T-helper 17 cell (primary cell): ENCODE measurements at places on chromosomes 5 and 9.

DNA sequence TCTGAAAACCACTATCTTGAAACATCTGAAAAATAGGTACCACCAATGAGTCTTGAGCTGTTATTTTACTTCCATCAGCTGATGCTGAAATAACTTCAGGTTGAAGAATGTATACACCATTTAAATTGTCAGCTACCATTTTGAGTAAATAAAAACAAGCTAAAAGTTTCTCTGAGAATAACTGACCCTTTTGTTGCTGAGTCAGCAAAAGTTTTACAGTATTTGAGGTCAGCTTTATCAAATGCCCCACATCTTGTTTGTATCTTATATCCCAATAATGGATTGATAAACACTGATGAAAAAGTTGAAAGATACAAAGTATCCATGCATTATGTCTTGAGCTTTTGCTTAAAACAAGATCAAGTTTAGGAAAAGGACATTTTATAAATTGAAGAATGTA is 22.8 kb downstream of the CPLANE1 start:
- DNase-seq, result no peak

- no peak for DNase-seq
These were observed 197.8 kb downstream of the HSPA4 start for GRCh38 chr5:133249593-133249992.

- DNase-seq, result no peak
These were observed 125.8 kb upstream of the SNX2 start for GRCh38 chr5:122649080-122649479.

GRCh38 chr5:167678481-167678880 is 613.0 kb upstream of the WWC1 start:
- no peak for DNase-seq

DNA sequence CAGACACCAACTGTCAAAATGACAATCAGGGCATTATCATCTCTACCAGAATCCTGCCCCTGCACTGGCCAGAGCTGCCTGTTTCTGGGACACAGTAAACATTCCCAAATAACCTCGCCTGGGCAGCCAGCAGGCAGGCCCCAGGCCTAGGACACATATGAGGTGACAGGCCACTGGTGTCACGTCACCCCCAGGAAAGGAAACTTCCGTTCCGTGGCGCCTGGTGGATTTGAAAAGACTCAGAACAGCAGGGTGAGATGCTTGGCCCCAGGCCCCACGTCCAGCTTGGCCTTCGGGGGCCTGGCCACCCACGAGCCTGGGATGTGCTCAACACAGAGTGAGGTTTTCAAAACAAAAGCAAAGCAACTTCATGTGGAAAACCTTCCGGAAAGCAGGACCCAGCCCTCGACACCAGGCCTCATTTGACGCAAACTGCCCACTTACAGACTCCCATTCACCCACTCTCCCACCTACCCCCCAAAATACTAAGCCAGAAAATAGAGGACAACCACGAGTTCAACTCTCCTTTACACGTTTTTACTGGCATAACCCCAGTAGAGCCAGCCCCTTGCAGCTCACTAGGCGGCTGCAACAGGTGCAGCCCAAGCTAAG is 1.2 kb downstream of the SEMA4D start:
- DNase-seq, result no peak

GRCh38 chr5:150608991-150609390 is 31.5 kb upstream of the SYNPO start:
- DNase-seq, result no peak

DNA sequence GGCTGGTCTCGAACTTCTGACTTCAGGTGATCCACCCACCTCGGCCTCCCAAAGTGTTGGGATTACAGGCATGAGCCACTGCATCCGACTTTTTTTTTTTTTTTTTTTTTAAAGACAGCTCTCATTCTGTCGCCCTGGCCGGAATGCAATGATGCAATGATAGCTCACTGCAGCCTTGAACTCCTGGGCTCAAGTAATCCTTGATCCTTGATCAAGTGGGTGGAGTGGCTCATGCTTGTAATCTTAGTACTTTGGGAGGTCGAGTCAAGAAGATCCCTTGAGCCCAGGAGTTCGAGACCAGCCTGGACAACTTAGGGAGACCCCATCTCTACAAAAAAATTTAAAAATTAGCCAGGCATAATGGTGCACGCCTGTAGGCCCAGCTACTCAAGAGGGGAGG is 8.1 kb downstream of the SEC24A start:
- no peak for DNase-seq

GRCh38 chr5:39420482-39421145 is 4.2 kb downstream of the DAB2 start:
- no peak for DNase-seq

DNA sequence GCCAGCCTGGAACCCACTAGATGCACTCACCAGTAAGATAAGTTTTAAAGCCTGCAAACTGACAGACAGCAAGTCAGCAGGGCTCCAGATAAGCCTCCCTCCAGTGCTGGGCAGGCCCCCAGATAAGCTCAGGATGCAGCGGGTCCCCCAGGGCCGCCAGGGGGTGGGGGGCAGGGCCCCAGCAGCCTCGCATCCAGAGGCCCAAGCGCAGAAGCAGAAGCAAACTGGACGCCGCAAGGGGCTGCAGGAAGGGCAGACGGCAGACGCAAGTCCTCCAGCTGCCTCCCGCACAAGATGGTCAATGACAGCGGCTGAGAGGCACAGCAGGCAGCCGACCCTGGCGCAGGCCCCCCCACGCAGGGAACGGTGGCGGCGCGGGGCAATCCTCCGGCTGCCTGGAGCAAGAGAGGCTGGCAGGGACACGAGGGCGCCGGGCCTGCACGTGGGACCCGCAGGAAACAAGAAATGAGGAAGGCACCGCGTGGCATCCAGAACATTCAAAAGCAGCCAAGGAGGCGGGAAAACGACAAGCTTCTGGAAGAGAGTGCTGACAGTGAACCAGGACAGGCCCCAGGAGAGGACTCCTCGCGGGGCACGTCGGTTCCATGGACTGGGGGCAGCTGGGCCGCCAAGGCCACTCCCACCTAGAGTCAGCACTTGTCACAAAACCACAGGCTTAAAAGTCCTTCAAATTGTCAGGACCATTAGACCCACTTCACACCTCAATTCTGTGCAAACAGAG is 49.8 kb downstream of the ROR2 start:
- no peak for DNase-seq

- DNase-seq, result no peak
These were observed 26.4 kb downstream of the TENT4A start for GRCh38 chr5:6739603-6740002.

DNA sequence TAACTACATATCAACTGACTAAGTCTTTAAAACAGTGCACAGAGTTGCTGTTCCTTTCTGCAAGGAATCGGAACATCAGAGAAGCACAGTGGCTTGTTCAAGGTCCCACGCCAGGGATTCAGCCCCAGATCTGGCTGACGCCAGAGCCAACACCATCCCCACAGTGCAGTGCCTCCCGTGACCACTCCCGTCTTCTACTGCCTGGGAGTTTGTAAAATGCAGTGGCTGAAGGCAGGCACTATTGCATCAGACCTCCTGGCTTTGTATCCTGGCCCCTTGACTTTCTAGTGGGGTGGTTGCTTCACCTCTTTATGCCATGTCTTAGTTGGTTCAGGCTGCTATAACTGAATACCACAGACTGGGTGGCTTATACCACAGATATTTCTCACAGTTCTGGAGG is 131.0 kb downstream of the NSG2 start:
- DNase-seq, result no peak

- DNase-seq, result no peak
These were observed 179.4 kb downstream of the PJA2 start for GRCh38 chr5:109230369-109230768.

DNA sequence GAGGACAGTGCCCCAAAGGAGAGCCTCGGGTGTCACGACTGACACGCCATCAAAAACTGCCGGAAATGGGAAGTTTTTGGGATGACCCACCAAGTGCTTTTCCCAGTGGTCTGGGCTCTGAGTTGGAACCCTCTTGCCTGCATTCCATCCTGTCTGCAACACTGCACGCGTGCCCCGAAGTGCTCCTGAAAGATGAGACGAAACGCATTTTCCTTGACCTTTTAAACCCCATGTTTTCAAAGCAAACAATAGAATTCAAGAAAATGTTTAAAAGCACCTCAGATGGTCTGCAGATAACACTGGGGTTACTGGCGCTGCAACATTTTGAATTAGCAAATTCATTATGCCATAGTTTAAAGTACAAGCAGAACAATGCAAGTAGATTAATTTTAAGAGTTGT is 92.9 kb downstream of the ANKRD18A start:
- DNase-seq, result no peak

DNA sequence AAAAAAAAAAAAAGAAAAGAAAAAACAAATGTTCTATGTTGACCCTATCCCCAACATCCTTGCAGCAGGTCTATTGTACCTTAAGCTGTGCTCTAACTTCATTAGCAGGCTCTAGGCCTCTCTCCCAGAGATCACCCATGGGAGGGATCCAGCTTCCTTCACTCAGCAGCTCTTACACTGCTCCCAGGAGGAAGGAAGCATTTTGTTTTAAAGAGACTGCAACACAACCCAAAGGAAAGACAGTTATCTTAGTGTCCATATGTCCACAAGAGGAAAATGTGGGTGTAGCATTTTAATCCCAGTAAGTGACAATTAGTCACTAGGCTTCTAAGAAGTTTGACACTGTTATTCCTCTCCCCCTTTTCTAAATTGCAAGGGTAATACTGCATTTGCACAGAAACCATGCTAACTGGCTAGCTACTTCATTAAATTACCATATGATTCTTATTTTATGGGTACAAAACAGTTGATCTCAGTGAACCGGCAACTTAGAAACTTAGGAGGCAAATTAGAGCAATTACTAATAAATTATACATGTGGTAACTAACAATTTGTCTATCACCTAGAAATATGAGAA is 58.8 kb downstream of the MARCHF3 start:
- DNase-seq, result no peak

DNA sequence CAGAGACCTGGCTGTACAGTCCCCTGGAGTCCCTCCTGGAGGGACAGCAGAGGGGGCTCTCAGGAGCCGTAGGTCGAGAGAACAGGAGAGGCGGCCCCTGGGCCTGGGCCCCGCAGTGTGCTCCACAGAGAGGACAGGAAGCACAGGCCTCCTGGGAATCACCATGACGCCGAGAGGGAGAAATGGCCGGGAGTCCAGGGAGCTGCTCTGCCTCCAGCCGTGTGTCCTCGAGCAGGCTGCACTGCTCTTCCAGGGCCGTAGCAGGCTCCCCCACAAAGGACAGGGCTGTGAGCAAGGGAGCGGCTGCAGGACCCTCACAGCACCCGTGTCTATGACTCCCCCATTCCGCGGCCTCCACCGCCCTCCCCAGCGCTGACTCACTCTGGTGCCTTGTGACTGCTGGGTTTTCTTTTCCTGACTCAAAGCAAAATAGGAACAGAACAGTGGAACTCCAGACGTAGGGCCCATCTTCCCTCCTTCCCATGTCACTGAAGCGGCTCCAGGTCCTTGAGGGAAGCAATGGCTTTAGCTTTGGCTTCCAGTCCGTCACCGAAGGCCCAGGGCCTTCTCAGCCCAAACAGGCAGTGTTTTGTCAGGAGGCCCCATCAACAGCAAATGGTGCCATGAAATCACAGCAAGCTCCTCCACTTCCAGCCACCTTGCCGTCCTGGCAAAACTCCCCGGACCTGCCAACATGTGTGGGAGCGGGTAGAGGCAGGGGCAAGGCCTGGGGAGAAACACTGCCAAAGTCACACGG is 114.2 kb downstream of the LHFPL2 start:
- no peak for DNase-seq

GRCh38 chr5:36904677-36905076 is 28.1 kb downstream of the NIPBL start:
- no peak for DNase-seq

- DNase-seq, result no peak
These were observed 95.9 kb downstream of the NLN start for GRCh38 chr5:65817931-65818330.

GRCh38 chr5:79243224-79243623 is 7.3 kb downstream of the JMY start:
- no peak for DNase-seq

DNA sequence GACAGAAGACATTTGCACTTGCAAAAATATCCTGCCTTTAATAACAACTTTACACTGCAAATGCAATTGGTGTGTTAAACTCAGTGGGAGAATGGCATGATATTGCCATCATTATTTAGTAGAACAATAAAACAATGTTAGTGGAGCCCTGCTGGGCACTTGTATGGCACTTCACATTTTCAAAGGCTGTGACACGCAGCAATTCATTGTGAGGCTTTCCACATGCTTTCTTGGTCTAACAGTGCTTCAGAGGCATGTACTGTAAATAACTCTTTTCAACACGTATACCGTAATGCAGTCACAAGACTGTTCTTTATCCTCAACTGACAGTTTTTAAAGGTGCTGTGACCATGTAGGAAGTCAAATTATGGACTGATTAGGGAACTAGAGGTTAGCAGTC is 155.5 kb upstream of the EPB41L4A start:
- no peak for DNase-seq

GRCh38 chr9:11471321-11471720 is 858.5 kb upstream of the PTPRD start:
- DNase-seq, result no peak

DNA sequence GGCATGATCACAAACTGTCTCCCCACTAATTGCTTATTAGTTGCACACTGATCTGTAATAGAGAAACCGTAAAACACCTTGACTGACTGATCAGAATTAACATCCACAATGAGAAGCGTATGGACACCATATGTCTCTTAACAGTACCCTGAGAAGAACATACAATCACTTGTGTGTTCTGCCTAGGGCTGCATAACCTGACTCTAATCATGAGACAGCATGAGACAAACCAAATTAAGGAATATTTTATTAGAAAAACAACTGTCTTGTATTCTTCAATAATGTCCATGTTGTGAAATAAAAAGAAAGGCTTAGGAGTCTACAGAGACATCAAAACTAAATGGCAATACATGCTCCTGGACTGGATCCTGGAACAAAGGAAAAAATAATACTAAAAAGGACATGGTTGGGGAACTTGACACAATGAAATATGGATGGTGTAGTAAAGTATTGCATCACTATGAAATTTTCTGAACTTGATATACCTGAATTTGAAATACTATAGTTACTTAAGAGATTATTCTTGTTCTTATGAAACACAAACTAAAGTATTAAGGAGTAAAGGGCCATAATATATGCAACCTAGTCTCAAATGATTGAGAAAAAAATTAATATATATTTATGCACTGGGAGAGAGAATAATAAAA is 162.1 kb downstream of the CWC27 start:
- DNase-seq, result no peak
